ENCODE measurements at places on chromosomes 5 and 9.

- no peak for DNase-seq
Measured at GRCh38 chr5:10533226-10533625, 30.6 kb upstream of the ANKRD33B start.

- no peak for DNase-seq
Measured at GRCh38 chr5:168659286-168659847, 80.2 kb upstream of the PANK3 start.

DNA sequence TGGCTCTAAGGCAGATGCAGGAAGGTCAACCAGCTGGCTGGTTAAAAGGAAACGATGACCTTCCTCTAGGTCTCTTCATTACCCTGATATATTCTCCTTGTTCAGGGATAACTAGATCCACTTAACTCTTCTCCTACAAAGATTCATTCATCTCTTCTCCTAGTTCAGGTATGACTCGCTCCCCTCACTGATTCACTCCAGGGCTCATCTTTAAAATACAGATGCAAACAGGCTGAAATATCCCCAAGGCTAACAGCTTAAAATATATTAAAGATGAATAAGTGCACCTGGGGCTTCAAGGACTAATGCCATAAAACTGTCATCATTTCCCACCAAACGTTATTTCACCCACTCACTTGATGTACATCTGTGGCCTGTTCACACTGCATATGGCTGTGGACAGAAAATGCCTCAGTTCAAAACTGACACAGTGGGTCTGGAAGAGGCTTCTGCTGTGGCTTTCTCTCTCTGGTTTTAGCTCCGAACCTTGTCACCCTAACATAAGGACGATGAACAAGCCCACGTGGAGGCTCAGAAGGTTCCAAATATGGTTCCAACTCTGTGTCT is 366.9 kb downstream of the DEPDC1B start:
- DNase-seq, result no peak

DNA sequence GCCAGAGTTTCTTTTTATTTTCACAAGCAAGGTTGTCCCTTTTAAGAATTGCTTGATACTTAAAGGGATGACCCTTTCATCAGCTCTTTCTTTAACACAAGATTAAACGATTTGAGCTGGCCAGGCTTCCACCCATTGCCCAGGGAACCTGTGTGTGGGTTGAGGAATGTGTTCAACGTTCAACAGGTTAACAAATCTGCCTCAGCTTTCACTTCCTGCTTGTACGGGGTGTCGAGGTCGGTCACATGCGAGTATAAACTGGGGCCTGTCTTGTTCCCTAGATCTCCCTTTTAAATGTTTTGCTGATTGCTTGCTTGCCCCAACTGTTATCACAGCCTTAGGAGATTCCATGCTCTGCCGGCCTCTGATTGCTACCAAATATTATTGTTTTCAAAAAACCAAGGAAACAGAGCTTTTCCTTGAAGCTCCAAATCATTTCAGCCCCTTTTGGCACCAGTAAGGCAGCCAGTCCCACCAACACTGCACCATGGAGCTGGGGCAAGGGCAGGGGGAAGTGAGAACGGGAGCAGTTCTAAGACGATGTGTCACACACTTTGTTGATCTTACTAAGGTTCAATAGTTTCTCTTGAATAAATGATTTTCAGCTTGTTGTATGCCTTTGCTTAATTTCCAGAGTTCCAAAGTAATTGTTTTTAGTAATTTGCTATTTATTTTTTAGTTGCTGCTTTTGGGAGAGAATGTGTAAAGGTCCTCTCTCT is 10.7 kb upstream of the CLK4 start:
- DNase-seq, result no peak

GRCh38 chr9:68708513-68708912 is 3.5 kb downstream of the PIP5K1B start:
- DNase-seq, result no peak

- DNase-seq, result no peak
Measured at GRCh38 chr5:54621709-54622108, 104.2 kb downstream of the SNX18 start.

DNA sequence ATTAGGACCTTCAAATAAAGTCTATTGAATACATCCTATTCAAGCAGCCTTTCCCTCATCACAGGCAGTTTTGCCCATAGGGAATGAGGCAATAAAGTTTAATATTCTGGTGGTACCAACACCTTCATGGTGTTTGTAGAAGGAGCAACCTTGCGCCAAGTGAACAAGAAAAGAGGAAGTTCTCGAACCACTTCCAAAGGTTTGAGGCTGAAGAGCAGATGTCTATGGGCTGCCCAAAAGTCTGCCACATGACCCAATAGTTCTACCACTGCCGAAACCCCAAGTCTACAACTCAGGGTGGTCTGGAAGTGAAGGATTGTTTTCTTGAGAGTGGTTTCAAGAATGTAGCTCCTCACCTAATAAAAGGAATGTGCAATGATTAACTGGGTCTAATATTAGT is 123.1 kb downstream of the NPR3 start:
- no peak for DNase-seq

DNA sequence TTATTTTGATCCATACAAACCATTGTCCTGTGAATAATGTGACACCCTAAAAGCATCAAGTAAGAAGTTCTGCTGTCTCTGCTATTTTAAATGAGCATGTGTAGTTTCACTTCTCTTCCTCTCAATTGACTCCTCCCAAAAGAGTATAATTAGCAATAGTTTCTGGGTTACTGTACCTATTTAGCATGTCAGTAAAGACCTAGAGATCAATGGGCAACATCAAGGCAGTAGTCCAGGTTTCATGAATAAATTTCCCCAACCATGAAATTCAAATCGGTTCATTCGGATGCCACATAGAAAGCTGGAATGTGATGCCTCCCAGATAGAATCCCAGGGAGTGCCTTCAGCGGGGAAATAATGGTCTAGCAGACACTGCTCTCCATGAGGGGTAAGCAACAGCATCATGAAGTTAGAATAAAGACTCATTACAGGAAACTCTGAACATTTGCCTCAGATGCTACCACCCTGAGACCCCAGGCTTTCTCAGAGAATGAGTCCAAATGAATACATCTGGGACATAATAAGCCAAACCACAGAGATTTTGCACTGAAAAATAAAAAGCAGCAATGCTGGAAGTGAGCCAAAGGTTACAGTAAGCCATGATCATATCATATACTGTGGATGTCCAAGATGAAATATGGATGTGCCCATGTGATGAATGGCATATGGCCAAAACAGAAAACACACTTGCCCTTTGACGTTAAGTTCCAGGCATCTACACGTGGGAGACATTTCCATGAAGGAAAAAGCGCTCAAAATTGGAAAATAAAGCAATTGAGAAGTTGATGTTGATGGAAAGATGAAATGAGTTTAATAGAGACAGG is 1107.0 kb upstream of the SEMA6A start:
- no peak for DNase-seq
